ENCODE measurements at places on chromosomes 5 and 9.
A peak's percentile ranks its signal among the peaks of the same experiment; 100 is the strongest.

- DNase-seq = no peak
Measured at GRCh38 chr9:134343637-134344036, 17.4 kb downstream of the RXRA start.

- no peak for DNase-seq
Measured at GRCh38 chr5:62785588-62785987, 207.0 kb downstream of the LRRC70 start.

- no peak for DNase-seq
Measured at GRCh38 chr5:139426203-139426885, 13.0 kb downstream of the DNAJC18 start.

- no peak for DNase-seq
Measured at GRCh38 chr5:60352992-60353599, 346.9 kb downstream of the DEPDC1B start.

DNA sequence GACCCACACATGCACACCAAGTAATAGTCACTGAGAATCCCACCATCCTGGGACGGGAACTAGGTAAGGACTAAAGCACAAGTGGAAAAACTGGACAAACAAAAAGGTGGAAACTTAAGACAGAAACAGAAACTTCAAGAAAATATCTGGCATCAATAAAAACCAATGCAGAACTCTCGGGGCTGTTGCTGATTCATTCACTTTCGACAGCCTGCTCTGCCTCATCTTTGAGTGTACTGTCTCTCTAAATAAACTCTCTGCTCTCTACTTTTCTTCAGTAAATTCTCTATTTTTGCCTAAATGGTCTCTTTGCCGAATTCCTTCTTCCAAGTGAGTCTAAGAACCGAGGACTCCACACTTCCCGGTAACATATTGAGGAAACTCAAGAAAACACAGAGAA is 116.9 kb downstream of the CDH9 start:
- no peak for DNase-seq

DNA sequence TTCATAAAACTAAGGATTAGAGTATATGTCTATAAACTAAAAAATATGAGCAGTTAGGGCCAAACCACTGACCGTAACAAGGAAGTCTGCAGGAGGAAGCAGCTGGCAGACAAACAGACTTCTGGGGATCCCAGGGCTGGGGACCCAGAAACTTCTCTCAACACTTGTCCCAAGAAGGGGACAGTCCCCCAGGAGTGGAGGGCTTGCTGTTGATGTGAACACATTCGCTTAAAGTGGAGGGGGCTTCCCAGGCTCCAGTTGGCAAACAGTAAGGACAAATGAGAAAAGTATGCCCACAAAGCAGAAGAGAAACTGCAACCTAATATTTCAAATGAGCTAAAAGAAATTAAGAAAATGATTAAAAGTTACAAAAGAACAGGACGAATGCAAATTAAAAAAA is 83.7 kb downstream of the PDE8B start:
- DNase-seq = no peak

DNA sequence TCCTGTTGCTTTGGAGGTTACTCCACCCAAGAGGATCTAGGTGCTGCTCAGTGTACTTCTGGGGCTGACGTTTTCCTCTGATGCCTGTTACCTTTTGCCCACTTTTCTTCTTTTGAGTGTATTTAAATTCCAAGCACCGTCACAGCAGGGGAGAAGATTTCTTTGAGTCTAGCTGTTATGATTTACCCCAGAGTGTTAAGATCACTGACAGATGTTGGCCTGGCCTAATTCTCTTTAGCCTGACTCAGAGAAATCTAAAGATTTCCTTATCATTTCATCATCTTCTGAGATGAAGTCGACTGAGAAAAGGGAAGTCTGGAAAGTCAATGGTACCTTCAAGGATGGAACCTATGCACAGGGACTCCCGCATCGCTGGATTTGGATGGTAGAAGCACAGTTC is 191.5 kb downstream of the FBXL7 start:
- no peak for DNase-seq

GRCh38 chr5:160105686-160106360 is 13.4 kb downstream of the PWWP2A start:
- no peak for DNase-seq

DNA sequence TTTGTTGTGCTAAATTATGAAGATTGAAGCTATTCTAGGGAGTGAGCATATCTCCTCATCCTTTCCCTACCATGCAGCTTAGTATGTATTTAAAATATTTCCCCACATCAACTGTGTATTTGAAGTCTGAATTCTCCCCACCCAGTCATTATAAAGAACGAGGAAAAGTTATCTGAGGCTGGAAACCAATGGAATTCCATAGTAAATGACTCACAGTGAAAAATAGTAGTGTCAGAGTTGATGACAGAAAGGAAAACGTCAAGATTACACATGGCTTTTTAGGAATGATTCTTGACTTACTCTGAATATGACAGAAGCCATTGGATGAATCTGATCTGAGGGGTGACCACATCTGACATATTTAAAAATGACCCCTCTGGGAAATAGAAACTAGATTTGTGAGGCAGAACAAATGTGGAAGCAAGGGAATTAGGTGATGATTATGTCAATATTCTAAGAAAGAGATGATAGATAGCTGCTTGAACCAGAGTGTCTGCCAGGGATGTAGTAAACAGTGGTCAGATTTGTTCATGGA is 1768.9 kb upstream of the CDH9 start:
- no peak for DNase-seq

DNA sequence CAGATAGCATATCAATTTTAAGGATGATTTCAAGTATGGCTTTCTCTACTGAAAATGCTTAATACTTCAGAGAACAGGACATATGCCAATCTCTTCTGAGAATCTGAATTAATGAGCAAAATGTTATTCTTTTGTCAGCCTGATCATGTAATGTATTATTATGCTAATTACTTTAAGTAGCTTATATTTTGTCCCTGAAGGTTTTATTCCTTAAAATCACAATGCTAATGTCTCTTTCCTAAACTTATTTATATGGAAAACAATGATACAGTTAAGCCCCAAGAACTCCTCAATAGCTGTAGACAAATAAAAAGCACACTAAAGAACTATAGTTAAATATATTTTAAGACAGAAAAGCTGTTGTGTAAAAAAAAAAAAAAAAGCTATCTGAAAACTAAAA is 256.9 kb upstream of the PTPRD start:
- DNase-seq = no peak

DNA sequence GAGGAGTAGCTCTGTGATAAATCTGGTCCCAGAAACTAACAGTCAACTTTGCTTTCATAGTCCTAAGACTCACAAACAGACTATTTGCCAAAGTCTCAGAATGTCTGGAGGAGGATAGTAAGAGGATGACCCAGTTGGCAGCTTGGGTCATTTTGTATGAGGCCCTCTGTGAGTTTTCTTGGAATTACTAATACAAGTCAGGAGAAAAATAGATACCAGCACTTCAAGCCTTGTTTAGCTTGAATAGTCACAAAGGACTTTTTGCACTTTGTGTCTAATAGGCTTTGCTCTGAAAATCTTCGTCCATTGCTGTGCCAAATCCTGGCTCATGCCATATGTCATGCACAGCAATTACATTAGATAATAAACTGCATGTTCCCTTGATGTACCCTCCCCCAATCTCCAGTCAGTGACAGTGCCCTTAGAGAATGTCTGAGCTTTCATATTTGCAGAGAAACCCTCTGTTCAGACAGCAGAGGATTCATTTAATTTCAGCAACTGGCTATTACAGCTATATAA is 612.8 kb downstream of the CSNK1G3 start:
- no peak for DNase-seq

- DNase-seq = no peak
Measured at GRCh38 chr5:641331-641765, 29.2 kb downstream of the CEP72 start.

DNA sequence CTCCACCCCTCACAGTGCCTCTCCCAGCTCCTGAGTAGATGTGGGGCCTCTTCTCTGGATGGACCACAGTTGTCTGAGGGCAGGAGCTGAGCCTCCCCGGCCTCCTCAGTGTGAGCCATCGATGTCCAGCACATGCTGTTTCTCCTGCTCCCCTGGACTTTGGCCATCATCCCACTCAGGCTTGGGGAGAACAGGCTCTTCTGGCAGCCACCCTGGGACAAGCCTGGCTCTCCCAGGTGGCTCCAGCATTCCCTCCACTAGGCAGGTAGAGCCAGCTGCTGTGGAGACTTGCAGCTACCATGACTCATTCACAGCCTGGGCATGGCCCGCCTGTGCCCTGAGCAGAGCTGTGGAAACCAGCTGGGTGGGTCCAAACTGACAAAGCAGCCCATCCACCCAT is 77.0 kb downstream of the CSNK1A1 start:
- DNase-seq = no peak

DNA sequence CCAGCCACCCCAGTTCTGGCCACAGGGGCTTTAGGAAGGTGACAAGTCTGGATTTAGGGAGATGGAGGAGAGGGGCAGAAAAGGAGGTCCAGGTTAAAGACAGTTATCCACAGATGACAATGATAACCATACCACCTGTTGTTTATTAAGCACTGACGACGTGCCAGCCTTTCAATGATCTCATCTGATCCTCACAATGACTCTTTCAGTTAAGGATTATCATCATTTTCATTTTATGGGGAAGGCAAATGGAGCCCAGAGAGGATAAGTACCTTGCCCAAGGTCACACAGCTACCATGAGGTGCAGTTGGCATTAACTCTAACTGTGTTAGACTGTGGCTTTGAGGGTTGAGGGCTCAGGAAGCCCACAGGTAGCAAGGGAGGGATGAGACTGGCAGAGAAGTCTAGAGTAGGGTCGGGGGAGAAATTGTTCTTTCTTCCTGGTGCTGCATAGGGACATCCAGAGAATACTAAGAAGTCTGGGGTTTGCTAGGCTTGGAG is 21.5 kb upstream of the JADE2 start:
- DNase-seq = no peak

DNA sequence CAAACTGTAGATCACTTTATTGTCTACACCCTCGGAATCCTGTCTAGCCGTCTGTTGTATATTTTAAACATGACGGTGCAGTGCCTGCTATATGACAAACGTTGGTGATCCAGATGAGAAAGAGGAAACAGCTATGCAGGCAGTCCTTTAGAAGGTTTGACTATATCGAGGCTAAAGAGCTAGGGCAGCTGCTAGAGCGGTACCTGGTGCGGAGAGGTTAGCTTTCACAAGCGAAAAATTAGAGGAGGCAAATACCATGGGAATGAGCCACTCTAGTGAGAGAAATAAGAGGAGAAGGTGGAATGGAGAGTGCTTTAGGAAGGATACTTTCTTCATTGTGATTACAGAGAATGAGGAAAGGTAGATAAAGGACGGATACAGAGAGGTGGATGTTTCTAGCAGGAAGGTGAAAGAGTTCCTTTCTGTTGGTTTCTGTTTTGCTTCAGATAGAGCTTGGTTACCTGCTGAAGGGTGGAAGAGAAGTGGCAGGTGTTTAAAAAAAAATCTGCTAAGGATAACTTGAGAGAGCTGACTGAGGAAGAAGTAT is 959 bp upstream of the FBXL17 start:
- no peak for DNase-seq

- peak; percentile 37 for DNase-seq
Measured at GRCh38 chr5:138503487-138504270, 38.4 kb downstream of the EGR1 start.

GRCh38 chr9:90772386-90772785 is 29.2 kb upstream of the SYK start:
- DNase-seq = no peak

DNA sequence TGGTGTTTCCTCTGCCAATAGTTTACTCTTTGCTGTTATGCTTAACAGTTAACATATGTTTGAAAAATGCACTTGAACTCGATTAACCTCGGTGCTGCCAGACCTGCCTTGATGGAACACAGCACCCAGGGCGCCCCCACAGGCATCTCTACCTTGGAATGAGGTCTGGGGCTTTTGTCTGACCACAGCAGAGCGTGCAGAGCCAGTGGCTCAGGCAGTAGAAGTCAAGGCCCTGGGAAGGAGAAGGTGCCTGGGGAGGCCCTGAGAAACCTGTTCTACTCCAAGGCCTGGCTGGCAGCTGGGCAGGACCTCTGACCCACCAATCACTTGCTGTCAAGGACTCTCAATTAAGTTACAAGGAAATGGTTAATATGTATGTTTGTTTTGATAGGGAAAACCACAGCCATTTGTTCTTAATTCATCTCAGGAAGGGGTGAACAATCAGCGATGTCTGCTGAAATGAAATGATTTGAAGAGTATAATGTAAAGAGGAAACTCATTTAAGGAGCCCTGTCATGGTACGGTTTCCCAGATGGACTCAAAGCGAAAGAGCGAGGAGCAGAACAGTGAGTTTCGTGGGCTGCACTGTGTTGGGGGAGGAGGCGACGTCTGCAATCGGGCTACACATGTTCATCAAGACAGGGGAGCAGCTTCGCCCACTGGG is 21.9 kb downstream of the MACROH2A1 start:
- no peak for DNase-seq

GRCh38 chr9:110083866-110084265 is 124.1 kb downstream of the C9orf152 start:
- DNase-seq = no peak

GRCh38 chr5:1763548-1763911 is 36.1 kb downstream of the MRPL36 start:
- no peak for DNase-seq

DNA sequence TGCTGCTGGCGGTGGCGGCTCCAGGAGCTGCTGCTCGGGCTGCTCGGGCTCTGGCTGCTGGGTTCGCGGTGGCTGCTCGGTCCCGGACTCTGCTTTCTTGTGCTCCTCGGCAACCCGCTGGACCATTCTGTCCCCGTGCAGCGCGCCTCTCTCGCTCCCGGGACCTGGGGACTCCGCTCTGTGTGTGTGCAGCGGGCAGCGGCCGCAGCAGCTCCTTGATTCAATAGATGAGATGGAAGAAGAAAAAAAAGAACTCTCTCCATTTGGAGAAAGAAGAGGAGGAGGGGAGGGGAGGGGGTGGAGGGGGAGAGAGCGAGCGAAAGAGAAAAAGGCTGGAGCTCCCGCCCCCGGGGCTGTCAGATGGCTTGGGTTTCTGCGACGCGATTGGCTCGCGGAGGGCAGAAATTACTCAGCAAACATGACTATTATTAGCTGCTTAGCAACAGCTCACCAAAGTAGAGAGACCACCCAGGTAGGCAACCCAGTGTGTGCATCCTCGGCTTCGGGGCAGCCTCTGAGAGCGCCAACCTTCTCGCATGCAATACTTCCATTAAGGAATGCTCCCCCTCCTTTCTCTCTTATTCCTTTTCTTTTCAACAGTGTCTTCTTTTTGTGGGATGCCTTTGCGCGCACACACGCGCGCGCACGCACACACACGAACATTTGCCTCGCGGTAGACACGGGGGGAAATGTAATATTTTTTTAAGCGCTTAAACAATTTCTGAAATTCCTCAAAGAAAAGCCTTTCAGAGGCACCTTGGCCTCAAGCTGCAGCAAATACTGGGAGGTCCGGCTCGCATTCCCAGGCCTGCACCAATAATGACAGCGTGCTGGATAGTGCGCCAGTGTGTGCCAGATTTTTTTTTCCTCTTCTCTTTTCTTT is 7.6 kb downstream of the PTCH1 start:
- peak; percentile 94 for DNase-seq

DNA sequence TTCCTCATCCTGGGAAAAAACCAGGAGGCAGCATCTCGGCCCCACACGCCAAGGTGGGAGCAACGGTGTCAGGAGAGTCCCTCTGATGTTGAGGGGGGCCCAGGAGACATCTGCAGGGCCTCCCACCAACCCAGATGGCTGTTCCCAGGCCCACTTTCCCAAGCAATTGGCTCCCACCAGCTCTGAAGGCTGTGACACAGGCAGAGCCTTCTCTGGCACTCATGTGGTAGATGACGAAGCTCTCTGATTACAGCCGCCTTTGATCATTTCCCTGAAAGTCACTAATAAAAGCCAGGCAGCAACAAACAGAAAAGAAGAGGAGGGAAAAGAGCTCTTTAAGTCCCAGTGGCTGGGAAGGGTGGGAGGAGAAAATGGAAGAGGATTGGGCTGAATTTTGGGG is 226.5 kb downstream of the CDK5RAP2 start:
- DNase-seq = no peak
